ENCODE measurements at places on chromosomes 13 and 19. TPM values are rescaled to one million over a fixed set of nuclear protein-coding genes. Genes with fewer than 3 reads are reported as not detected.

Gene DCLK1
- 0.25 TPM for total RNA-seq

Gene VSTM1
- total RNA-seq, result not detected

Gene ZNF418
- total RNA-seq, result 2.8 TPM

Gene LHB
- total RNA-seq, result not detected

Gene TUBA3C
- not detected for total RNA-seq

Gene ODAD3
- 0.54 TPM for total RNA-seq

Gene PSG1
- total RNA-seq, result 0.13 TPM

Gene ZNF575
- total RNA-seq, result not detected

Gene KLK3
- not detected for total RNA-seq

- no peak for DNase-seq
- H3K4me3 ChIP-seq, result peak overlapping the region; percentile 82
- peaks cover 5% of the 10 kb centered on the region for H3K4me1 ChIP-seq
These were observed 504 bp upstream of the VWA8 start for GRCh38 chr13:41961466-41961760.

- peaks cover 40% of the 10 kb centered on the region for H3K4me1 ChIP-seq
- no peaks in the 10 kb centered on the region for H3K27me3 ChIP-seq
These were observed 32.3 kb downstream of the WASF3 start for GRCh38 chr13:26589754-26590153.

DNA sequence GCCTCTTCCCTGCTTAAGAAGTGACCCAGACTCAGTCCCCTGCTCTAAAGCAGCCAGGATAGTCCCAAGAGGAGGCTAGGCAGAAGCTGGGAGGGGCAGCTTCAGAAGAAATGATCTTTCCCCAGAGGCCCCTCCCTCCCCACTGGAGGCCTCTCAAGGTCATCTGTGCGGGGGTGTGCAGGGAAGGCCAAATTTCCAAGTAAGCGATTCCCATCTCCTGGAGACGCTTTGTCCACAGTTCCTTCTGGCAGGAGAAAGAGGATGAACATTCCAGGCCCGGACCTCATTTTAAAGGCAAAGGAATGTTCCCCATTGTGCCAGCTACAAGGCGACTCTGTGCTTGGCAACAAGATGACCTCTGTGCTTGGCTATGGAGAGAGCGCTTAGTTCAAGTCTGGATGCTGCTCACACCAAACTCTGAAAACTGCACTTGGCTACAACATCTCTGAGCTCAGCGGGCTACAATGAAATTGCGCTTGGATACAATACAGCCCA is 23.5 kb downstream of the COL5A3 start:
- no peaks in the 10 kb centered on the region for H3K27me3 ChIP-seq
- H3K27ac ChIP-seq, result peak overlapping the region; percentile 70
- H3K4me1 ChIP-seq, result peaks cover 13% of the 10 kb centered on the region
- DNase-seq, result peak; percentile 81
- peak overlapping the region; percentile 29 for H3K4me3 ChIP-seq

GRCh38 chr19:33465834-33466233 is 55.8 kb downstream of the PEPD start:
- no peak overlapping the region for H3K4me3 ChIP-seq
- H3K27me3 ChIP-seq, result no peaks in the 10 kb centered on the region
- H3K27ac ChIP-seq, result no peak overlapping the region
- H3K4me1 ChIP-seq, result no peaks in the 10 kb centered on the region

DNA sequence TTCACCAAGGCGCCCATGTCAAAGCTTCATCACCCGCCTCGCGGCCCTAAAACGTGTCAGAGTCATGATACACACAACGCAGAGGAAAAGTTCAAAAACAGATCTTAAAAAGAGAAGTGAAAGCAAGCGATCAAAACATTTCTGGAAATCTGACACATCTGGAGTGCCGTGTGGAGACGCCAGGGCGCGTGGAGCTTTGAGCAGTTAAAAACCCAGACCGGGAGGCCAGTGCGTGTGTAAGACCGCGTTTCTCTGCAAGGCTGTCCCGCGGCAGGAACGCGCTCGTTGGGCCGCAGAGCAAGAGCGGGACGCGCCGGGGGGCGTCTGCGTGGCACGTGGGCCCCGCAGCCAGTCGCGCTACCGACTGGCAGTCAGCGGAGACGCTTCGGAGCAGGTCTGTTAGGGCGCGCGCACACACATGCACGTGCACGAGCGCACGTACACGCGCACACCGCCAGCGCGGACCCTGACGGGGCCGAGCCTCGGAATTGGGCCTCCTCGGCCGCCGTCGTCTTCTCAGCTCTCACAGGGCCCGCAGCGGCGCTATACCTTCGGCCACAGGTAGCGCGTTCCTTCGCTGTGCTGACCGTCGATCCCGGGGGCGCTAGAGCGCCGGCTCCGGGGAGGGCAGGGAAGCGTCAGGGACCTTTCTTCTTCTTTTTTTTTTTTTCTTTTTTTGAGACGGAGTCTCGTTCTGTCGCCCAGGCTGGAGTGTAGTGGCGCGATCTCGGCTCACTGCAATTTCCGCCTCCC is 35.8 kb downstream of the RNF6 start:
- DNase-seq, result peak; percentile 92
- H3K27ac ChIP-seq, result peak overlapping the region; percentile 63
- peak overlapping the region; percentile 83 for H3K4me3 ChIP-seq
- H3K27me3 ChIP-seq, result no peaks in the 10 kb centered on the region
- peaks cover 7% of the 10 kb centered on the region for H3K4me1 ChIP-seq

DNA sequence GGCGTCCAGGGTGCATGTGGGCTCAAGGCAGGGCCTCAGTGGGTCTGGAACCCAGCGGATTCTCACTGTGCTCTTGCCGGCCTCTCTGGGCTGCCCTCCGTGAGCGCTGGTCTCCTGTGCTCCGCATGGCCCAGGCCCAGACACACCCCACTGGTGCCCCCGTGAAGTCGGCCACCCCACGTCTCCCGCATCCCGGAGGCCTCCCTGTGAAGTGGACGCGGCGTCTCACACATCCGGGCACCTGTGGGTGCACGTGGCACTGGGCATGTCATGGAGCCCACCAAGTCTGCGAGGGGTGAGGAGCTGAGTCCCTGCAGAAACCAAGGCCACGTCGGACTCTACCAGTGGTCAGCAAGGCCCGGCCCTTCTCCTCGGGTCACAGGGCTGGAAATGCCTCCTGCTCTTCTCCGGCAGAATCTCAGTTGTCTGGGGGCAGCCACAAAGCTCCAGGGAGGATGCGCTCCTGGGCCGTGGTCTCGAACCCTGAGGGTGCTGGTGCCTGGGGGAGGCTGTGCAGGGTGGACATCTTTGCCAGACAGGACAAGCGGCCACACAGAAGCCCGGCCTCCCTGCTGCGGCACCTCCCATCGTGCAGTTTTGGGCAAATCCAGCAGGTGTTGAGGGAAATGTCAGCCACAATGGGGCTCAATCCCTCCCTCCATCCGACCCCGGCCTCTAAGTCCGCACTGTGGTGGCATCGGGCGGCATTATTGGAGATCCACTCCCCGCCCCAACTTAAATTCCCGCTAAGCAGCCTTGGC is 2.2 kb downstream of the C13orf46 start:
- H3K36me3 ChIP-seq, result no peaks in the 10 kb centered on the region
- no peak overlapping the region for H3K27ac ChIP-seq
- H3K4me3 ChIP-seq, result no peak overlapping the region
- H3K27me3 ChIP-seq, result no peaks in the 10 kb centered on the region
- peaks cover 10% of the 10 kb centered on the region for H3K4me1 ChIP-seq

GRCh38 chr13:24613128-24613527 is 67.1 kb upstream of the ATP12A start:
- no peak overlapping the region for H3K27ac ChIP-seq
- H3K27me3 ChIP-seq, result no peaks in the 10 kb centered on the region
- no peak overlapping the region for H3K4me3 ChIP-seq
- H3K4me1 ChIP-seq, result no peaks in the 10 kb centered on the region

DNA sequence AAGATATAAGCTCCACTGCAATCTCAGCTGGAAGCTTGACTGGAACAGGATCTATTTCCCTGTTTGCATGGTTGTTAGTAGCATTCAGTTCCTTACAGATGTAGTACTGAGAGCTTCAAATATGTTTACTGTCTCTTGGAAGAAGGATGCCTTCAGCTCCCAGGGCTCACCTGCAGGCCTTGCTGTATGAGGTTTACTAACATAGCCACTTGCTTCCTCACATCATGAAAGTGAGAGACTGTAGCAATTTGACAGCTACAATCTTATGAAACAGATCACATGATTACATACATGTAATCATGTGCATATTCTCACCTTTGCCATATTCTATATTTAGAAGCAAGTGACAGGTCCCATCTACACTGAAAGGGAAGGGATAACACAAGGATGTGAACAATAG is 458.1 kb upstream of the PCDH20 start:
- H3K36me3 ChIP-seq, result no peaks in the 10 kb centered on the region
- no peaks in the 10 kb centered on the region for H3K4me1 ChIP-seq
- no peak for DNase-seq
- no peak overlapping the region for H3K27ac ChIP-seq
- H3K4me3 ChIP-seq, result no peak overlapping the region

DNA sequence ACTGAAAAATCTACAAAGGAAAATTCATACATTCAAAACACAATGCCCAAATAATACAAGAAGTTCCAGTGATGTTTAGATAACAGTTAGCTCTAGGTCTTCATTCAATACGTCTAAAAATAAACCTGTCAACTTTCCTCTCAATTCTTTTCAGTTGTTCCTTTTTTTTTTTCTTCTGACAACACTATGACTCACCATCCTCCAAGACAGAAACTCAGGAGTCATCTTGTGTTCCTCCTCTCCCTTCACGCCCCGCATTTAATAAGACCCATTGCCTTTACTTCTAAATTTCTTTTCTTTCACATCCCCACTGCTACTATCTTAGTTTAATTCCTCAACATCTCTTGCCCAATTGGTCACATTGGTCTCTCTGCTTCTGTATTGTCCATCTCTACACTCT is 759.9 kb downstream of the GPC5 start:
- no peaks in the 10 kb centered on the region for H3K4me1 ChIP-seq
- no peak overlapping the region for H3K4me3 ChIP-seq
- H3K27me3 ChIP-seq, result no peaks in the 10 kb centered on the region
- peak; percentile 2 for DNase-seq
- no peaks in the 10 kb centered on the region for H3K36me3 ChIP-seq
- H3K27ac ChIP-seq, result no peak overlapping the region

DNA sequence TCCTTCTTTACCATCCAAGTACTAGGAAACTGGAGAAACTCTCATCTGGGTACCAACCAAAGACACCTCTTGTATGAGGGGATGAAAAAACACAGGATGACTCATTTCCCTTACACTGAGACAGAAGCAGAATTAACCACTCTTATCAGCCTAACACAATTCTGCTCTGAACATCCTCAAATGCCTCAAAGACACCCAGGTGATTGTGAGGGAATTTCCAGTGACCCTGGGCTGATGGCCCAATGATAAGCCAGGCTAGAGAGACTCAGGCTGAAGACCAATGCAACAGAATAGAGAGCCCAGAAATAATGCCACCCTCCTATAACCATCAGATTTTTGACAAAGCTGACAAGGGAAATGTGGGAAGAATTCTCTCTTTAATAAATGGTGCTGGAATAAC is 7.0 kb downstream of the ZNF737 start:
- peaks cover 22% of the 10 kb centered on the region for H3K36me3 ChIP-seq
- H3K4me1 ChIP-seq, result no peaks in the 10 kb centered on the region
- DNase-seq, result no peak
- H3K27ac ChIP-seq, result no peak overlapping the region

- H3K36me3 ChIP-seq, result no peaks in the 10 kb centered on the region
- H3K4me3 ChIP-seq, result no peak overlapping the region
- no peaks in the 10 kb centered on the region for H3K4me1 ChIP-seq
- DNase-seq, result peak; percentile 46
These were observed 460.3 kb upstream of the KLHL1 start for GRCh38 chr13:70568571-70568970.

DNA sequence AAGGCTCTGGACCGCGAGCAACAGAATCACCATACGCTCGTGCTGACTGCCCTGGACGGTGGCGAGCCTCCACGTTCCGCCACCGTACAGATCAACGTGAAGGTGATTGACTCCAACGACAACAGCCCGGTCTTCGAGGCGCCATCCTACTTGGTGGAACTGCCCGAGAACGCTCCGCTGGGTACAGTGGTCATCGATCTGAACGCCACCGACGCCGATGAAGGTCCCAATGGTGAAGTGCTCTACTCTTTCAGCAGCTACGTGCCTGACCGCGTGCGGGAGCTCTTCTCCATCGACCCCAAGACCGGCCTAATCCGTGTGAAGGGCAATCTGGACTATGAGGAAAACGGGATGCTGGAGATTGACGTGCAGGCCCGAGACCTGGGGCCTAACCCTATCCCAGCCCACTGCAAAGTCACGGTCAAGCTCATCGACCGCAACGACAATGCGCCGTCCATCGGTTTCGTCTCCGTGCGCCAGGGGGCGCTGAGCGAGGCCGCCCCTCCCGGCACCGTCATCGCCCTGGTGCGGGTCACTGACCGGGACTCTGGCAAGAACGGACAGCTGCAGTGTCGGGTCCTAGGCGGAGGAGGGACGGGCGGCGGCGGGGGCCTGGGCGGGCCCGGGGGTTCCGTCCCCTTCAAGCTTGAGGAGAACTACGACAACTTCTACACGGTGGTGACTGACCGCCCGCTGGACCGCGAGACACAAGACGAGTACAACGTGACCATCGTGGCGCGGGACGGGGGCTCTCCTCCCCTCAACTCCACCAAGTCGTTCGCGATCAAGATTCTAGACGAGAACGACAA is 1.8 kb downstream of the PCDH17 start:
- peaks cover 72% of the 10 kb centered on the region for H3K27me3 ChIP-seq
- no peak overlapping the region for H3K4me3 ChIP-seq
- no peaks in the 10 kb centered on the region for H3K36me3 ChIP-seq
- peak; percentile 2 for DNase-seq

- H3K27me3 ChIP-seq, result no peaks in the 10 kb centered on the region
- DNase-seq, result peak; percentile 12
These were observed 17.6 kb downstream of the ZNF420 start for GRCh38 chr19:37095859-37096258.

GRCh38 chr19:6668691-6669090 is 1.3 kb downstream of the TNFSF14 start:
- no peak overlapping the region for H3K4me3 ChIP-seq
- H3K27ac ChIP-seq, result no peak overlapping the region
- no peaks in the 10 kb centered on the region for H3K4me1 ChIP-seq
- H3K36me3 ChIP-seq, result no peaks in the 10 kb centered on the region
- DNase-seq, result no peak
- no peaks in the 10 kb centered on the region for H3K27me3 ChIP-seq

- DNase-seq, result no peak
- no peaks in the 10 kb centered on the region for H3K4me1 ChIP-seq
- H3K27ac ChIP-seq, result no peak overlapping the region
- no peak overlapping the region for H3K4me3 ChIP-seq
- H3K36me3 ChIP-seq, result no peaks in the 10 kb centered on the region
These were observed 13.0 kb downstream of the LRP3 start for GRCh38 chr19:33207040-33207620.

- peaks cover 15% of the 10 kb centered on the region for H3K36me3 ChIP-seq
- H3K27ac ChIP-seq, result no peak overlapping the region
- no peaks in the 10 kb centered on the region for H3K27me3 ChIP-seq
- DNase-seq, result no peak
These were observed 8.1 kb downstream of the ZNF749 start for GRCh38 chr19:57443121-57443696.

- H3K36me3 ChIP-seq, result no peaks in the 10 kb centered on the region
- H3K4me1 ChIP-seq, result peaks cover 26% of the 10 kb centered on the region
- DNase-seq, result no peak
- H3K27me3 ChIP-seq, result no peaks in the 10 kb centered on the region
- H3K27ac ChIP-seq, result no peak overlapping the region
These were observed 27.7 kb upstream of the NFIC start for GRCh38 chr19:3338541-3339181.

GRCh38 chr13:21137696-21138095 is 38.7 kb downstream of the SKA3 start:
- peak; percentile 53 for DNase-seq
- H3K4me3 ChIP-seq, result no peak overlapping the region
- H3K27me3 ChIP-seq, result no peaks in the 10 kb centered on the region
- peaks cover 30% of the 10 kb centered on the region for H3K4me1 ChIP-seq
- H3K27ac ChIP-seq, result no peak overlapping the region

- H3K27me3 ChIP-seq, result peaks cover 7% of the 10 kb centered on the region
These were observed 327.2 kb upstream of the TSHZ3 start for GRCh38 chr19:31676271-31677004.

Data from GM23248 (cell line).